ENCODE measurements at places on chromosomes 7 and 10.

DNA sequence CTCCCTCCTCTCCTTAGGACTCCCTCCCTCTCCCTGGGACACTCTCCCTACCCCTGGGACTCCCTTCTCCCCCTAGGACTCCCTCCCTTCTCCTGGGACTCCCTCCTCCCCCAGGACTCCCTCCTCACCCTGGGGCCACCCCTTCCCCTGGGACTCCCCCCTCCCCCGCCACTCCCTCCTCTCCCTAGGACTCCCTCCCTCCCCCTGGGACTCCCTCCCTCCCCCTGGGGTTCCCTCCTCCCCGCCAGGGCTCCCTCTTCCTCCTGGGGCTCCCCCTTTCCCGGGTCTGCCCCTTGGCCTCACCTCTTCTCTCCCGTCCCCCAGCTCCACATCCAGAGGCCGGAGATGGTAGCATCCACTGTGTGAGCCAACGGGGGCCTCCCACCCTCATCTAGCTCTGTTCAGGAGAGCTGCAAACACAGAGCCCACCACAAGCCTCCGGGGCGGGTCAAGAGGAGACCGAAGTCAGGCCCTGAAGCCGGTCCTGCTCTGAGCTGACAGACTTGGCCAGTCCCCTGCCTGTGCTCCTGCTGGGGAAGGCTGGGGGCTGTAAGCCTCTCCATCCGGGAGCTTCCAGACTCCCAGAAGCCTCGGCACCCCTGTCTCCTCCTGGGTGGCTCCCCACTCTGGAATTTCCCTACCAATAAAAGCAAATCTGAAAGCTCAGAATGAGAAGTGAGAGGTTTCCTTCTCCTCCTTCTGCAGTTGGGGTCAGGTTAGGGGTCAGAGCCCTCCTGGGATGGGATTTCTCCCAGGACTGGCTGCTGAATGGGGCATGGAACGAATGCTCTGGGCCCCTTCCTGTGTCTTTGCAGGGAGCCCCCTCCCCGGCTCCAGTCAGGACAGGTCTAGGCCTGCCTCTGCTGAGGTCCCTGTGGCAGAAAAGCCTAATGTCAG is 1.4 kb upstream of the MUC17 start:
- no peak for DNase-seq

GRCh38 chr7:85046534-85046933 is 140.3 kb downstream of the SEMA3D start:
- DNase-seq, result no peak

- DNase-seq, result no peak
Measured at GRCh38 chr10:133357285-133358161, at the start of gene FUOM. TSS of gene FUOM (minus strand) at chr10:133358019. CDS start at chr10:133358007, 12 bp downstream.

DNA sequence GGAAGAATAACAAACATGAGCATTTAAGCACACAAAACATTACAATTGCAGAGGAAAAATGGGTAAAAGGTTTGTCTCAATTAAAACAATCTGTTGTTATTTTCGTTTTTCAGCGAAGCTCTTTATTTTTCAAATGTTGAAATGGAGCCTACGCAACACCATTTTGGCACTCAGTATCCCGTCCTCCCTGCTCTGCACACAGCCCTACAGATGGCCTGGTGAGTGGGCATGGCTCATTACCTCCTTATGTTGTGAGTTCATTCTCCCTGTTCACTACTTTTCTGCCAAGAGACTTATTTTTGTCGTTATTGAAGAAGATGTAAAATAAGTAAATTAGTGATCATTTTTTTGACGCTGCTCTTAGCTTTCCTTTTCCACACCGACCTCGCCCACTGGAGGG is 167.8 kb upstream of the CXCL12 start:
- peak; percentile 66 for DNase-seq

DNA sequence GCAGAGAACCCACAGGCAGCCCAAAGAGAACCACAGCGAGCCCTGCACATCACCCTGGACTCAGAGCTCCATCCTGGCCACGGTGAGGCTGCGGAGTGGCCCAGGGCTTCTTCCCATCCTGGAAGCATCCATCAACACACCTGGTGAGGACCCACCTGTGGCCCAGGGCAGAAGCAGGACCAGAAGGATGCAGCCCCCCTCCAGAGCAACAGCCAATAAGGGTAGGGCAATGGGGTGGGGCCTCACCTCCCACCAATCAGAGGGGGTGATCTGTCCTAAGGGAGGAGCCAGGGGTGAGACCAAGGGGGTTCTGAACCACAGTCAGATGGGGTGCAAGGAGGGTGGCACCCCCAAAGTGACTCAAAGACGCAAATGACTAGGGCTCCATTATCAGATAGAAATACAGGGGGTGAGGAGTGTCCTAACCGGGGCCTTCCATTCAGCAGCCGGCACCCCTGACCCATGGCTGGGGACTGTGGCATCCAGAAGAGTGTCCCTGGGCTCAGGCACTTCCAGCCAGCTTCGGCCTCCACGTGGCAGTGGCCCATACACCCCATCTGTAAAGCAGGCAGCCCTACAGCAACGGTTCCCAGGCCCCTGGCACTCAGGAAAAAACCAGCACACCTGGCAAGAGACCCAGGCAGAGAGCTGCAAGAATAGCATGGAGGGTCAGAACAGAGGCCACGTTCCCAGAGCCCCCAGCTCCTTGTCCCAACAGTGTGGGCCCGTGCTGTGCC is 36.9 kb downstream of the STK32C start:
- DNase-seq, result no peak

DNA sequence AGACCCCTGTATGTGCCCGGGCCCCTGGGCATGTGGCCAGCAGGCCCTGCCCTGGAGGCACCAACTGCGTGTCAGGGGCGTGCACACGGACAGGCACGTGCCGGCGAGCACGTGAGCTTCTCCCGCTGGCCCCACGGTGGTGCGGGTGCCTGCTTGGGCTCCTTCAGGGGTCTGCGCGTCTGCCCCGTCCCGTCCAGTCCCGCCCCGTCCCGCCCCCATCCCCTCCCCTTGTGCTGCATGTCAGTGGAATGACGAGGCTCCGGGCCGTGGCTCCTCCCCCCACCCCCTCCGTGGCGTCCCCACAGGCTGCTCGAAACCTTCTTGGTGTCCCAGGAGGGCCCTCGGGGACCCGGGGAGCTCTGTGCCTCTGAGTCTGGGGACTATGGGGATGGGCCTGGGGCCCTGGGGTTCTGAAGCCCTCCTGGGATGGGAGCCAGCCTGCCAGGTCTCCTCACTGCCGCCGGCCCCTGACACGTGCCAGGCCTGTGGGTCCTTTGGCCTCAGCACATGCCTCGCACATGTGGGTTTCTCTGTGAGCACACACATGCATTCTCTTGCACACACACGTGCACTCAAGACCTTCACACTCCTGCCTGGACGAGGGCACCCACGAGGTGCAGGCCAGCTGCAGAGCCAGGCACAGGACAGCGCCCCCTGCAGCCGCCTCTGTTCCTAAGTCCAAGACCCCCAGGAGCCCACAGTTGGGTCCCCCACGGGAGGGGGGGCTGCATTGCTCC is 27.5 kb upstream of the AMZ1 start:
- no peak for DNase-seq

DNA sequence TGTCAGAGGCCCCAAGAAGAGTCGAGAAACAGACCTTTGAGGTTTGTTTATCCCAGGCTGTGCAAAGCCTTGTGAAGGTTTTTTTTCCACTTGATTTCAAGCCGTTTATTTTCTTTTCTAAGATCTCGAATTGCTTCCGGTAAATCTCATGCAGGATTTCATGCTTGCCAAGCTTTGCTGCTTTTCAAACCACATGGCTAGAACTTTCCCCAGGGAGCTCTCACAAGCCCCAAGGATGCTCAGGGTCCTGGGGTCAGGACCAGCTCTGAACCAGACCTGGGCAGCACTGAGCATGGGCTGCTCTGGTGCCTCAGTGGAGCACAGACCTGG is 48.0 kb upstream of the AQP1 start:
- no peak for DNase-seq

GRCh38 chr7:107277331-107277730 is 108.5 kb downstream of the HBP1 start:
- peak; percentile 9 for DNase-seq

DNA sequence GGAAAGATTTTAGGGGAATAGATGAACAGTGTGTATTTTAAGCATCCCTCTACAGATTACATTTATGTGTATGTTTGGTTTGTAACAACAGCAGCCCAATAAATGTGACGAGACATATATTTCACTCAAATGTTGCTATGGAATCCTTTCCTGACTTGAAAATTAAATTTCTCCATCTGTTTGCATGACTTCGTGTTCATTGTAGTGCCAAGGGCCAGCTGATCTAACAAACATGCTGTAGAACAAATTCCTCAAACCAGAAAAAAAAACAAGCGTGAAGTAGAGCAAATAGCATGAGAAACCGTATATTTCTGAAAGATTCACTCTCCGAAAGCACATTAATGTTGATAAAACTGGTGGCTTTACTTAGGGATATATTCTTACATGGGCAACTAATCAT is 87.8 kb downstream of the NRCAM start:
- no peak for DNase-seq

GRCh38 chr7:142939226-142939910 is at the start of gene LLCFC1:
TSS of gene LLCFC1 (plus strand) at chr7:142939484. CDS start at chr7:142939622, 138 bp downstream.
- DNase-seq, result no peak
